ENCODE measurements at places on chromosomes 13 and 19.

DNA sequence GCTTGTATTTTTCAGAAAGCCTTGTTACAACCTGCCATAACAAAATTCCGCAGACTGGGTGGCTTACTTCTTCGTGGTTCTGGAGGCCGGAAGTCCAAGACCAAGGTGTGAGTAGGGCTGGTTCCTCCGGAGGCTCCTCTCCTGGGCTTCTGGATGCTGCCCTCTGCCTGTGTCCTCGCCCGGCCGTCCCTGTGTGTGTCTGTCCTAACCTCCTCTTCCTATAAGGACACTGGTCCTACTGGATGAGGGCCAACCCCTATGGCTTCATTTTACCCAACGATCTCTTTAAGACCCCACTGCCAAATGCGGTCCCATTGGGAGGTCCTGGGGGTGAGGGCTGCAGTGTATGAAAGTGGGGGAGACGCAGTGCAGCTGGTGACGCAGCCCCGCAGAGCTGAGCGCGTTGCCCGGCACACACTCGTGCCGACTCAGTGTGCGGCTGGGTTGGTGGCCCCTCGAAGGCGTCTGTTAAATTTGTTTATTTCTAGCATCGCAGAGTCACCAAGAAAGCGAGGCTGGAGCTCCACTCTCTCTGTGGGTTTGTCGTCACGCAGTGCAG, 116.7 kb downstream of the SOX1 start:
- no peak for DNase-seq

GRCh38 chr19:32829345-32829896, 40.1 kb downstream of the SLC7A9 start:
- DNase-seq, result no peak

GRCh38 chr13:85586422-85586831, 212.8 kb downstream of the SLITRK6 start:
- DNase-seq, result peak; percentile 68

DNA sequence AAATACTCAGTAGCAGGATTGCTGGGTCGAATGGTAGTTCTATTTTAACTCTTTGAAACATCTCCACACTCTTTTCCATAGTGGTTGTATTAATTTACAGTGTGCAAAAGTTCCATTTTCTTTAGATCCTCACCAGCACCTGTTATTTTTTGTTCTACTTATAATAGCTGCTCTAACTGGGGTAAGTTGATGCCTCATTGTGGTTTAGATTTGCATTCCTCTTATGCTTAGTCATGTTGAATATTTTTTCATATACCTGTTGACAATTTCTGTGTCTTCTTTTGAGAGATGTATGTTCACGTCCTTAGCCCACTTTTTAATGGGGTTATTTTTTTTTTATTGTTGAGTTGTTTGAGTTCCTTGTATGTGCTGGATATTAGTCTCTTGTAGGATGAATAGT, 144.6 kb downstream of the NBEA start:
- no peak for DNase-seq

GRCh38 chr13:27147530-27148170, 24.0 kb downstream of the USP12 start:
- no peak for DNase-seq

DNA sequence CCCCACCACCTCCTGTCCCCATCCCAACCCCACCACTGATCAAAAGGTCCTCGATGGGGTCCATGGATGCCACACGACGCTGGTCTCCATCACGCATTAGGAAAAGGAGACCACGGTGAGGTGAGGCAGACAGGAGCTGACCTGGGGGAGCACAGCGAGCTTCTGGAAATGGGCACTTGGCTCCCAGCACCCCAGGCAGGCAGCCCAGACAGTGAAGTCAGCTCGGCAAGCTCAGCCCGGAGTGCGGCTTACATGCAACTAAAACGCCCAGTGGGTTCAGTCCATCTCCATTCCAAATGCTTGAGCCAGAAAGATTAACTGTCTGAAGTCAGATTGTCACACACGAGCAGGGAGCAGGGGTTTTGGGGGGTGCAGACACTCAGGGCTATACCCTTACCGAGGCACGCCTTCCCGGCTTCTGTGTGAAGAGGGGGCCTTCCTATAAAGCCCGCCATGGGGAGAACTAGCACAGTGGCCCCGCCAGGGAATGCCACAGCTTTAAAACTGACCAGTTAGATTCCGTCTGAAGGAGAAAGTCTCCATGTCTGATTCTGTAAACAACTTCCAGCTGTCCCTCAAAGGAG, 79.4 kb downstream of the SPACA7 start:
- no peak for DNase-seq

DNA sequence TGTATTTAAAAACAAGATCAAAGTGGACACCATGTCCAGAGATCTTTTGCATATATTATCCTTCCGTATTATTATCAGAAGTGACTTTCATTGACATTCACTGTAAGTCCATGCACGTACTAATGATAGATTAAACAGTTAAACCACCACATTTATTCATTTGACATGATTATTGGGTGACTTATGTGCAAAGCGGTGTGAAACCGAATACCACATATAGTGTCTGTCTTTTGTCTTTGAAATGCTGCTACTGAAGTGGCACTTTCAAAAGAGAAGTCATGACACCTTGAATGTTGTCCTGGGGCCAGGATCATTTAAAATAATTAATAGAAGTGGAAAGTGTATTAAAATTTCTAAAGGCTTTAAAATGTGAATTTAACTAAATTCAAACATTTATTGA, 100.1 kb downstream of the ERCC5 start:
- DNase-seq, result no peak

DNA sequence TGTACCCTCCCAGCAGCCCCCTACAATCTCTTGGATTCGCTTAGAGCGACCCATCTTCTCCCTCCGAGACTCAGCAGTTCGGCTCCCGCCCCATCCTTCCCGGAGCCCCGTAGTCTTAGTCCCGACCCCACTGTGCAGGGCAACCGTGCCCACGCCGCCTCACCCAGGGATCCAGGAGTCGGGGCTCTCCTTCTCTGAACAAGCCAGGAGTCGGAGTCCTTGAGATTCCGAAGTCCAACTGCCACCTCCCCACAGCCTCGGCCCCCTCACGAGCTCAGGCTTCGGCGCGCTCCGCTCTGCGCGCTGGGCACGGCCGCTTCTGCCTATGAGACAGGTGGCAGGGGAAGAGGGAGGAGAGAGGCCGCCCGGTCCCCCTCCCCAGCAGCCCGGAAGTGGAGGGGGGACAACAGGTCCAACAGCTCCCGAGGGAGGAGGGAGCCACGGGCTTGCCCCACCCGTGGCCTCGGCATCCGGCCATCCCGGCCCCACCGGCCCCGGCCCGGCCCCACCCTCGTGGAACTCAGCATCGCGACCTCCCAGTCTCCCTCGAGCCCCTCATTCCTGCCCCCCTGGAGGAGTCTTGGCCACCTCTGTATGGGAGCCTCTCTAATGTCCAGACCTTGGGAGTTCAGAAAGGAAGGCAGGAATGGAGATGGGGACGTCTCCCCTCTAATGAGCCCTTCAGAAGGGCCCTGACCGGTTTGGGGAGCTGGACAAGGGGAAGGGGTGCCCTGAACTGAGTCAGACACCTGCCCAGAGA, at the start of gene PHLDB3:
Gene PHLDB3 (minus strand): TSS at position 321 of the 760 bp plus-strand sequence. CDS start 628 bp downstream, outside the sequence.
- no peak for DNase-seq

DNA sequence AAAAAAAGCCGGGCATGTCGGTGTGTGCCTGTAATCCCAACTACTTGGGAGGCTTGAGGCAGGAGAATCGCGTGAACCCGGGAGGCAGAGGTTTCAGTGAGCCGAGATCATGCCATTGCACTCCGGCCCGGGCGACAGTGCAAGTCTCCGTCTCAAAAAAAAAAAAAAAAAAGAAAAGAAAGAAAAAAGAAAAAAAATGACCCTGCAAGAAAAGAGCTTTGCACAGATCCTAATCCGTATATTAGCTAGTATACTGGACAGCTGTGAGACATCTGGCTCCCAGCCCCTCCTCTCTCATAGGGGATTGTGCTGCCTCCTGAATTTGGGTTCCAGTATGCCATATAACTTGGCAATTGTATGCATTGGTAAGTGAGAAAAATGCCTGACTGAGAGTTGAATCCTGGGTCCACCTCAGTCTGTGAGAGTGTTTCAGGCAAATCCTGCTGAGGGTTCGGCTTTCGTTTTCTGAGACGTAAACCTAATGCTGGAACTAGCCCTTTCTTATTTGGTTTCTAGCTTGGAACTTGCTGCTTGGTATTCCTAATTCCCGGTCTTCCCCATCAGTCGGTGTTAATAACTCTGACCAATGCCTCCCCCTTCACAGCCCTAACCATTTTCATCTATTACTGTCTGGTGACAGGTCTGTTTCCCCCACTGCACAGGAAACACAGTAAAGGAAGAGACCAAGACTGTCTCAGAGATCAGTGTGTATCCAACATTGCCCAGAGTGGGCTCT, 1.3 kb upstream of the AKT2 start:
- DNase-seq, result peak; percentile 20

DNA sequence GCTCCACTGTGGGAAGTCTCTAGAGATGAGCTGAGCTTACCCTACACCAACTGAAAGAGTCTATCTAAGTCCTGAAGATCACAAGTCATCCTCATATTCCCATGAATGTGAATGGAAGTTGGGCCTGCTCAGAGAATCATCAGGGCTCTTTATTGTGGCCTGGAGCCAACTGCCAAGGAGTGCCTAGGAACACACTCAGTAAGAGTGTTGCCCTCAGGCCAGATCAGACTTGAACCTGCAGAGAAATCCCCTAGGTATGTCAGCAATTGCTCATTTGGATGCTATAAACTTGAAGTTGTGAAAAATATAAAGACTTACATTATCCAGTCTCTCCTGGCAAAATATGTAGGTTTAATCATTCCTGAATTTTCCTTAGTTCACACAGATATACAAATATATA, 1070.2 kb downstream of the EFNB2 start:
- DNase-seq, result no peak

- DNase-seq, result no peak
Observed at GRCh38 chr13:97027162-97027554, 32.9 kb upstream of the OXGR1 start.

DNA sequence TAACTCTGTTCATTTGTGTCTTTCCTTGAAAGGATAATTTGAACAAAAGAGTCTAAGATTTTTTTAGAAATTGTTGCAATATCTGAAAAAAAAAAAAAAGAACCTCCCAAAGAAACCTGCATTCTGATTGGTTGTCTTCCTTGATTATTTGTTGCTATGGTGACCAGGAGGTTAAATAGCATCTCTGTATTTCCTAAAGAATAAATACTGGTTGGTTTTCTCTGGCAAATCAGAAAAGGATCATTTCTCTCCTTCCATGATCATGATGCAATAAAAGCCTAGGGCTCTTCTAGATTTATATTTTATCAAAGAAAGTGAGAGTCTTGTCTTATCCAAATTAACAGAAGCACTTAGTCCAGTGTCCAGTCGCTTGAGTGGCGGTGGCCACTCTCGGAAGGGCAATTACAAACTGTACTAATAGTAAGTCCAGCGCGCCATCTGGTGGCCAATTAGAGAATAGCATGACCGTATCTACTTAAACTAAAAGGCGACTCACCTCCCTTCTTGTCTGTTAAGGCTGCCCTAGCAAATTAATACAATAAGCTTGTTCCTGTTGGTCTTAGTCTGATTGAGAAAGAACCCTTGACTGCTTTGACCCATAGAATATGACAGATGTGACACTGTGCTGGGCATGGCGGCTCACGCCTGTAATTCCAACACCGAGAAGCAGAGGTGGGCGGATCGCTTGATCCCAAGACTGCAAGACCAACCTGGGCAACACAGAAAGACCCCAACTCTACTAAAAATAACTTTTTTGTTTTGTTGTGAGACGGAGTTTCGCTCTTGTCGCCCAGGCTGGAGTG, 47.0 kb upstream of the PNMA8B start:
- DNase-seq, result peak; percentile 90
